ENCODE measurements at places on chromosomes 6 and 20.

- no peak for DNase-seq
These were observed 29.6 kb downstream of the ZKSCAN8 start for GRCh38 chr6:28171271-28171670.

GRCh38 chr6:165717732-165718465 lies 54.9 kb upstream of the PDE10A start:
- DNase-seq: no peak

- no peak for DNase-seq
These were observed 19.8 kb downstream of the SIRPD start for GRCh38 chr20:1537731-1538058.

GRCh38 chr20:63693733-63694583 lies 2.5 kb upstream of the TNFRSF6B start:
- DNase-seq: no peak

- no peak for DNase-seq
These were observed 468.0 kb downstream of the PREX1 start for GRCh38 chr20:48359692-48360341.

GRCh38 chr6:100664274-100665040 lies 199.7 kb upstream of the SIM1 start:
- DNase-seq: no peak

DNA sequence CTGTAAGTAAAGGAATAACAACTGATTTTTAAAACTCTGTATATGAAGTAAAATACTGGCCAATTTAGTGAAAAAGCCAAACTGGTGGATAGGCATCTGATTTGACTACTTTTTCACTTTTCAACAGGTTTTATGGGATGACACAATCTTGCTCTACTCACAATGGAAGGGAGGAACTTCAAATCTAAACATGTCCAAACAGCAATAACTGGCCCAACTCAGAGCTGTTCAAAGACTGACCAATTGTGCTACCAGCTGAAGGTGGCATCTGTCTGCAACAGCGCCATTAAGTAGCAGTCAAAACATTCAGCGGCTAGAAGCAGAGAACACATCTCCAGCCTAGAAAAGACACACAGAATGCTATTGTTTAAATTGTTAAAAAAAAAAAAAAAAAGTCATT lies 44.6 kb downstream of the SESN1 start:
- DNase-seq: no peak

GRCh38 chr6:141398949-141399348 lies 733.8 kb upstream of the GJE1 start:
- DNase-seq: no peak

DNA sequence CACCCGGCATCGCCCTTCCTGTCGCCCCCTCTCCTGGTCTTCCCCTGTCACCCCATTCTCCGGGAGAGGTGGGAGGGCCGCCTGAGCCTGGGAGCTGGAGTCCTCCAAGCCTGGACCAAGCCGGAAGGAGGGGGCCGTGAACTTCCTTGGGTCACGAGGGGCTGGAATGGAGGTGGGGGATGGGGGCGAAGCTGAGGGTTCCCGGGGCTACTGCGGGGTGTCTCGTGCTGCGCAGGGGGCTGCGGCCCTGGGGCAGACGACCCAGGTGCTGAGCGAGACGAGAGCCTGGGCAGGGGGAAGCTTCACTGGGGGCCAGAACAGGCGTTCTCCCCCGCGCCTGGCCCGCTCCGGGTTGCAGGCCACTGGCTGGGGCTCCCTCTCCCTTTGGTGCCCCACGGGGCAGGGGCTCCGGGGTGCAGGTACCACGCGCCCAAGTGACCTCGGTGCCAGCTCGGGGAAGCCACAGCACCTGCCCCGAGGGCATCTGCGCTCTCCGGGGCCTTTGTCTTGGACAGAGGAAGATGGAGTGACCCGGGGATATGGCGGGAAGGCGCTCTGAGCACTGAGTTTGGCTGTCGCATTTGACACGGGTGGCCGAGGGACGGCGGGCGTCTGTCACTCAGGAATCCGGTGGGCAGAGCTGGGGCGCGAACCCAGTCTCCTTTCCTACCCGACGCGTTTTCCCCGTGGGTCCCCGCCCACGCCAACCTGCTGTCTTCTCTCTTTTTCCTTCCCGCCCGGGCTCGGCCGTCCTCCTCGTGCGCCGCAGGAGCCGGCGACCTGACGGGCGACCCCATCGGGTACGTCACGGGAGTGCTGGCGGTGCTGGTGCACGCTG lies 1.2 kb downstream of the SLC35D3 start:
- no peak for DNase-seq

DNA sequence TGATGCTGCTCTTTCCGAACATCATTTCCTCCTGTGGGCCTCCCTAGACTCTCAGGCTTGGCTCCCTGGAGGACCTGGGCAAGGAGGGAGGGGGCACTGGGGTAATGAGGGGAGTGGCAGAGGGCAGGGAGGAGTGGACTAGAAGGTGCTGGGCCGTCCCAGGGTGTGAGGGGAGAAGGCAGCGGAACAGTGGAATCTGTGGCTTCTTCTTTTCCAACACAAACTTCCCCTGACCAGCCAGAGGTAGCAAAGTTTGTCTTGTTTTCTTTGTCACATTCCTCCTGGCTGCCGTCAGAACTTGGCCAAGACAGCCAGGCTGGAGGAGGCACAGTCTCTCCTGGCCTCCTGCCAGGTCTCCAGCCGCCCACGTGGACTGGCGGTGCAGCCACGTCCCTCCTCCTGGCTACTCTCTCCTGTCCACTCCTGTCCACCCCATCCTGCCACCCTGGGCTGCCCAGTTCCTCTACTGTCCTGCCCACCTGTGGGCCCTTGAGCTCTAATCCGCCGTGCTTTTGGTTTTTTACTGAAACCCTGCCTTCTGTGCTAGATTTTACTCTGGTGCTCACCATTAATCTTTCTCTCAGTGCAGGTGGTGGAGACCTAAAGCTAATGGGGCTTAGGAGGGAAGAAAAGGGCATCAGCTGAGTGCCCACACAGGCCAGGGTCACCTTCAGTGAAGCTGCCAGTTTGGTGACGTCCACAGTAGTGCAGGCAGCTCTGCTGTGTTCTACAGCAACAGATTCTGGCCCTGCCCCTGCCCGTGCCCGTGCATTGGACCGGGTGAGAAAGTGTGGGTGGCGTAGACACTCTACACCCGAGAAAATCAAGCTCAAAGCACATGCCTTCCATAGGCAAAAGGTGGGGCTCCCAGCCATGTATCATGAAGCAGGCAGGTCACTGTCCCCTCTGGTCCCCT lies 2.8 kb upstream of the CDSN start:
- DNase-seq: no peak

GRCh38 chr6:5459346-5459745 lies 198.0 kb downstream of the FARS2 start:
- no peak for DNase-seq

DNA sequence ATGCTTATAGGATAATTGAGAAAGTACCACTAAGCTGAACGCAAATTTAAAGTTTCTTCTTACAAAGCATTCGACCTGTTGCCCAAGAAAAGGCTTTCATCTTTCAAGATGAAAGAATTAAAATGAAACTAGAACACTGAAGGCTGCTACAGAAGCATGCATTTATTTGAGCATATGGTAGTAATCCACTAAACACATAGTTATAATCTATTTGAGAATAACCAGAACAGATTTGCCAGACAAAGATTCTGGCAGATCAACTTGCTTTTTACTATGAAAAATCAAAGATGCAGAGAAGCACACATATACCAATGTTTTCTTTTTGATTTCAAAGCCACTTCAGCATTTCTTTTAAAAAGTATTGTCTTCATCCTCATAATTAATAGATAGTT lies 412.2 kb downstream of the UTRN start:
- DNase-seq: no peak

DNA sequence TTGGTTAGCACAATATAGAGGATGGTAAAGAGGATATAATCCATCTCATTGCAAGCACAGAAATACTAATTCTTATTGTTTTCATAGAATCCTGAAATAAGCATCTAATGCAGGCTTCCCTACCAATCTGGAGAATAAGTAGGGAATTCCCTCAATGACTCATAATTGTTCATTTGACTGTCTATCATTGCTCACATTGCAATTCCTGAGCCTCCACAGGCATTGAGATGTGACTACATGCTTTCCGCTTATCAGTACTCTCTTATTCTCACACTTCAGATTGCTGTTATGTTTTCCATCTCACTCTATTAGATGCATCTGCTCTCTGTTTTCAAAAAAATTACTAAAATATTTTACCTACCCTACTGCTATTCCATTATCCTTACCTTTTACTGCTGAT lies 216.2 kb upstream of the PRSS16 start:
- DNase-seq: no peak

DNA sequence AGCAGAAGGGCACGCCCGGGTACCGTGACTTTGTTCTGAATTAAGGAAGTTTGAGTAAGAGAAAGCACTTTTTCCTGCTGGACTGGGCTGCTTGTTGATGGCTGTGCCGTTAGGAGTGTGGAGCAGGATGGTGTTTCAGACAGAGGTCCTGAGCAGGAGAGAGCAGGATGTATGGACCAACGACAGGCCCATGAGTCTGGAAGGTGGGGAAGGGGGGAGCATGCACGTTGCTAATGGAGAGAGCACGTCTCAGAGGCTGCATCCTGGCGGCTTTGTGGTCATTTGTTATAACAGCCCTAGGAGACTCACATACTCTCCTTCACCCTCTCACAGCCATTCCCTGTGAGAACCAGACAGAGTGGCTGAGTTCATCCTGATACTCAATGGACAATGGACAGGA lies 56.8 kb downstream of the PHACTR3 start:
- no peak for DNase-seq

- DNase-seq: no peak
These were observed 74.6 kb downstream of the OR2B2 start for GRCh38 chr6:27837625-27838057.

GRCh38 chr6:7881765-7882500 lies 28.7 kb downstream of the TXNDC5 start:
- no peak for DNase-seq

Measured in stimulated activated CD4-positive, alpha-beta T cell treated with anti-CD3 and anti-CD28 coated beads, Interleukin-2, amount 100 ng/mL, for 4 hours (primary cell).